IMR-90 (cell line): ENCODE measurements at places on chromosomes 2 and 18.

DNA sequence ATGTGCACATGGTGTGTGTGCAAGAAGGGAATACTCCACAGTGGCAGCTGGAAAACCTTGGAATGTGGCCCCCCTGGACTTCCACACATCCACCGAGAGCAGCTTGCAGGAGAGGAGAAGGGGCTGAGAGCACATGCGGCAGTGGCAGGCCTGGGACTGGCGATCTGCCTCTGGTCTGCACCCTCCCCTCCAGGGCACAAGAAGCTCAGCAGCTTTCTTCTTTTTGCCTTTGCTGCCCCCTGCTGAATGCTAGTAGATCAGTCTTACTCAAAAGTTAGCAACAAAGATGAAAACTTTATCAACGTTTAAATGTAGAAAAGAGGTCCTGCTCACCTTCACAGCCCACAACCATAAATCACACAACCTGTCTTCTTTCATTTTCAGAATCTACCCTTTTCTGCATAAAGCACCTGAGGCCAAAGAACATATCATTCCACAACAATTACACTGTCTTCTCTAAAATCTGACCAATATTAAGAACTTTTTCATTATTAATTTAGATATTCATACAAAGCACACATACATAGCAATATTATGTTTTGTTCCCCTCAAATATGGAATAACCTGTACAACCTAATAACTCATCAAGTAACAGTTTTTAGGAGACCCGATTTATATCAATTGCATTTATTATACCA is 34.6 kb downstream of the TGFBRAP1 start:
- H3K27me3 ChIP-seq: no peaks in the 10 kb centered on the region
- peak; percentile 68 for DNase-seq
- H3K27ac ChIP-seq: no peak overlapping the region
- no peak overlapping the region for H3K4me3 ChIP-seq

DNA sequence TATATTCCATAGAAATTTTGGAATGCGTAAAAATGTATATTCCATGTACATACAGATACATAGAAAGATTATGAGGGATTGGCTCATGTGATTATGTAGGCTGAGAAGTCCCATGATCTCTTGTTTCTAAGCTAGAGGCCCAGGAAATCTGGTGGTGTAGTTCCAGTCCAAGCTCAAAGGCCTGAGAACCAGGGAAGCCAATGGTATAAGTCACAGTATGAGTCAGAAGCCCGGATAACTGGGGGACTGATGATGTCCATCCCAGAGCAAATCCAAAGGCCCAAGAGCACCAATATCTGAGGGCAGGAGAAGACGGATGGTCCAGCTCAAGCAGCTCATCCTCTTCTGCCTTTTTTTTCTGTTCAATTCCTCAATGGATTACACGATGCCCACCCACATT is 385.0 kb upstream of the KLHL29 start:
- H3K27ac ChIP-seq: no peak overlapping the region
- no peak overlapping the region for H3K4me3 ChIP-seq
- H3K36me3 ChIP-seq: no peaks in the 10 kb centered on the region
- H3K4me1 ChIP-seq: no peaks in the 10 kb centered on the region
- DNase-seq: peak; percentile 1

- no peaks in the 10 kb centered on the region for H3K36me3 ChIP-seq
- no peak overlapping the region for H3K27ac ChIP-seq
- DNase-seq: no peak
- no peaks in the 10 kb centered on the region for H3K27me3 ChIP-seq
- no peak overlapping the region for H3K4me3 ChIP-seq
- peaks cover 4% of the 10 kb centered on the region; the same call in 1 of the 2 replicates for H3K4me1 ChIP-seq
Observed at GRCh38 chr2:37904993-37905392, 20.1 kb upstream of the RMDN2 start.

DNA sequence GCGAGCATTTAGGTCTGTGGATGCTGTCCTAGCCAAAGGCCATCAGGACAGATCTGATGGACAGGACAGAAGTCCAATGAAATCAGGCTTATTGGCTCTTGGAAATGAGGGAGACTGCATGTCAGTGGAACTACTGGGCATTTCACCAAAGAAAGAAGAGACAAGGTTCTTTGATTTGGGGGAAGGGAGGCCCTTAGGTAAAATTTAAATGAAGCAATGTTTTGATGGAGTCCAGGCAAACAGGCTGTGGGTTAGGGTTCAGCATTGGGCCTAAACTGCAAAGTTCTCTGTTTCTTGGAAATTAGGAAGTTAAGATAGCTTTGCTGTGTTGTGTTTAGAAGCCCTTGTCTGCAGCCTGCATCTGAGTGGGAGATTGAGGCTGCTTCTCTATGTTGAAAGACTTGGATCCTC is 31.6 kb upstream of the RNF149 start:
- no peaks in the 10 kb centered on the region for H3K27me3 ChIP-seq
- DNase-seq: peak; percentile 33
- no peaks in the 10 kb centered on the region for H3K36me3 ChIP-seq

DNA sequence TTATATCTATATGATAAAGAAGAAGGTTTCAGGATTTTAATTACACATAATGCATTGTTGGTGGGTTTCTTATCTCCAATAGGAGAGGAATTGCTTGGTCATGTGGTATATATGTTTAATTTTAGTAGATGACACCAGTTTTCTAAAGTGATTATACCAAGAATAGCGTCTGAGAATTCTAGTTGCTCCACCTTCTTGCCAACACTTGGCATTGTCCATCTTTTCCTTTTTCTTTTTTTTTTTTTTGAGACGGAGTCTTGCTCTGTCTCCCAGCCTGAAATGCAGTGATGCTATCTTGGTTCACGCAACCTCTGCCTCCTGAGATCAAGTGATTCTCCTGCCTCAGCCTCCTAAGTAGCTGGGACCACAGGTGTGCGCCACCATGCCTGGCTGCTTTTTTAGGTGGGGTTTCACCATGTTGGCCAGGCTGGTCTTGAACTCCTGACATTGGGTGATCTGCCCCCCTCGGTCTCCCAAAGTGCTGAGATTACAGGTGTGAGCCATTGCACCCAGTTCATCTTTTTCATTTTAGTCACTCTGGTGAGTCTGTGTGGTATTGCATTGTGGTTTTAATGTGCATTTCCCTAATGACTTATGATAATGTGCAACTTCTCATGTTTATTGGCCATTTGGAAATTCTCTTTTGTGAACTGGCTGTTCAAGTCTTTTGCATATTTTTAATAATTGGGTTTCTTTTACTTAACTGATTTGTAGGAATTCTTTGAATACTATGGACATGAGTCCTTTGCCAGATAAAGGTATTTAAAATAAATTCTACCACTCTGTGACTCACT is 37.3 kb upstream of the ZNF512 start:
- H3K27me3 ChIP-seq: no peaks in the 10 kb centered on the region; the same call in 1 of the 2 replicates
- DNase-seq: peak; percentile 69
- no peak overlapping the region for H3K27ac ChIP-seq
- no peaks in the 10 kb centered on the region; the same call in 1 of the 2 replicates for H3K36me3 ChIP-seq
- no peak overlapping the region for H3K4me3 ChIP-seq

DNA sequence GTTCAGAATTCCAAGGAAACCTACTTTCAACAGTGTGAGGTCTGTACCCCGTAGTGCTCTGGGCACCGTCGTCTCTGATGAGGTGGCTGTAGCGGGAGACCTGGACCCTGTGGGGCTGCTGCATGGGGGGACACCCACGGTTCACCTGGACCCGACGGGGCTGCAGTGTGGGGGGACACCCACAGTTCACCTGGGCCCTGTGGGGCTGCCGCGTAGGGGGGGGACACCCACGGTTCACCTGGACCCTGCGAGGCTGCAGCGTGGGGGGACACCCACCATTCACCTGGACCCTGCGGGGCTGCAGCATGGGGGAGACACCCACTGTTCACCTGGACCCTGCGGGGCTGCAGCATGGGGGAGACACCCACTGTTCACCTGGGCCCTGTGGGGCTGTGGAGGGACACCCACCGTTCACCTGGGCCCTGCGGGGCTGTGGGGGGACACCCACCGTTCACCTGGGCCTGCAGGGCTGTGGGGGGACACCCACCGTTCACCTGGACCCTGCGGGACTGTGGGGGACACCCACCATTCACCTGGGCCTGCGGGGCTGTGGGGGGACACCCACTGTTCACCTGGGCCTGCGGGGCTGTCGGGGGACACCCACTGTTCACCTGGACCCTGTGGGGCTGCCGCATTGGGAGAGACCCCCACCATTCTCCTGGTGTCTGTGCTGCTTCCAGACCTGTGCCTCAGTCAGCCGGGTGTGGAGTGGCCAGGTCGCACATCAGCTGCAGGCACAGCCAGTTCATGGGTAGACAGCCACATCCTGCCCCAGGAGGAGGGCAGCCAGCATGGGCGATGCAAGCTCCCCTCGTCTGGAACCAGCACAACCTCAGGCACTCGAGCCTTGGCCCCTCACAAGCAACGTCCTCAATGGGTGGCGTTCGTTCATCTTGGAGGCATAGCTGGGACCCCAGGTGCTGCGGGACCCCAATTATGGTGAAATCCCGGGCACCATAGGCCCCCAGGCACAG is 114.5 kb downstream of the TMEM18 start:
- H3K27me3 ChIP-seq: no peaks in the 10 kb centered on the region
- no peaks in the 10 kb centered on the region for H3K36me3 ChIP-seq
- no peak overlapping the region for H3K4me3 ChIP-seq
- no peak for DNase-seq
- H3K4me1 ChIP-seq: no peaks in the 10 kb centered on the region
- H3K27ac ChIP-seq: no peak overlapping the region
